Activated CD4-positive, alpha-beta memory T cell treated with anti-CD3 and anti-CD28 coated beads, Interleukin-2, amount 10 ng/mL, durations not matched to agents 7 days and 5 days (primary cell): ENCODE measurements at places on chromosomes 3 and 15. TPM values are rescaled to one million over a fixed set of nuclear protein-coding genes. Genes with fewer than 3 reads are reported as not detected.

ALPK3 gene
- 0.20 TPM for total RNA-seq

FETUB gene
- not detected for total RNA-seq

LTF gene
- total RNA-seq = not detected

AEN gene
- 33.5 TPM for total RNA-seq

CIB1 gene
- 120 TPM for total RNA-seq

DNAJA4 gene
- total RNA-seq = 30.9 TPM

GNAT1 gene
- total RNA-seq = not detected

ARPIN gene
- not detected for total RNA-seq

TMEM212 gene
- total RNA-seq = not detected

SPESP1 gene
- total RNA-seq = 1.1 TPM

C3orf49 gene
- total RNA-seq = not detected

ISLR gene
- not detected for total RNA-seq

ISLR2 gene
- total RNA-seq = 0.08 TPM

CCNB2 gene
- 96.3 TPM for total RNA-seq

STAB1 gene
- not detected for total RNA-seq
